ENCODE measurements at places on chromosomes 12 and 14.

GRCh38 chr12:131122631-131123030, 168.9 kb downstream of the ADGRD1 start:
- DNase-seq, result no peak

GRCh38 chr12:108613548-108613947, 15.7 kb upstream of the TMEM119 start:
- DNase-seq, result no peak

DNA sequence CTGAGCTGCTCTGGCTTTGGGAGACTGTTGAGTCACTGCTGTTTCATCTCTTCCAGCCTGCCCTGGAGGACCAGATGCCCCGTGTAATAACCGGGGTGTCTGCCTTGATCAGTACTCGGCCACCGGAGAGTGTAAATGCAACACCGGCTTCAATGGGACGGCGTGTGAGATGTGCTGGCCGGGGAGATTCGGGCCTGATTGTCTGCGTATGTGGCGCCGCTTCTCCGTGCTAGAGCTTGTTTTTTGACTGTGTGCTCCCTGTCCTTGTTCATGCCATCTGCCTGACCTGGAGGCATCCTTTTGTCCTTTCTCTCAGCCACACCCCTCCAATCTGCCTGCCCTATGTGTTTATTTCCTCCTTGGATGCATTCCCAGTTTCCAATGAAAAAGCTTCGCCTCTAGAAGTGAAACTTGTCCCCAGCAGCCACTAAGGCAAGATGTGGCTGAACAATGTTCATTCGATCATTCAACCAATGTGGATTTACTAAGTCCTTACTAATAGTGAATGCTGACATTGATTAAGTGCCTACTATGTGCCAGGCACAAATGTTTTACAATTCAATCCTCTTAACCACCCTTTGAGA, 98.6 kb downstream of the NT5DC3 start:
- no peak for DNase-seq

- no peak for DNase-seq
These were observed 57.9 kb downstream of the PPM1H start for GRCh38 chr12:62876938-62877548.

- no peak for DNase-seq
These were observed 10.8 kb downstream of the C14orf132 start for GRCh38 chr14:96049932-96050331.

DNA sequence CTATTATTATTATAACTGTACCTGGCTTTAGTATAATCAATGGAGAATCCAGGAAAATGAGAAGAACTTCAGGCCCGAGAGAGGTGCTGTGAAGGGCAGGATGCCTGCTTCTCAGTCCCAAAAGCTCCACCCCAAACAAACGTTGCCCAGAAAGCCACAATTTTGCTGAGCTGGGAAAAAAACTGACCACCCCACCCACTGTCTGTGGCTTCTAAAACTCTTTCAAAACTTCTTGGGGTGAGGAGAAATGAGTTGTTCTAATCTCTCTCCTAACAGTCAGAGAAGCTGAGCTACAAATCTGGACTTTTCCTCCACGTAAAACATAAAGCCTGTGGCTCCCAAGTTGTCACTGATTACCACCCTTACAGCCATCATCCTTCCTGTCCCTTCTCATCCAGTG, 13.4 kb downstream of the VDR start:
- no peak for DNase-seq

DNA sequence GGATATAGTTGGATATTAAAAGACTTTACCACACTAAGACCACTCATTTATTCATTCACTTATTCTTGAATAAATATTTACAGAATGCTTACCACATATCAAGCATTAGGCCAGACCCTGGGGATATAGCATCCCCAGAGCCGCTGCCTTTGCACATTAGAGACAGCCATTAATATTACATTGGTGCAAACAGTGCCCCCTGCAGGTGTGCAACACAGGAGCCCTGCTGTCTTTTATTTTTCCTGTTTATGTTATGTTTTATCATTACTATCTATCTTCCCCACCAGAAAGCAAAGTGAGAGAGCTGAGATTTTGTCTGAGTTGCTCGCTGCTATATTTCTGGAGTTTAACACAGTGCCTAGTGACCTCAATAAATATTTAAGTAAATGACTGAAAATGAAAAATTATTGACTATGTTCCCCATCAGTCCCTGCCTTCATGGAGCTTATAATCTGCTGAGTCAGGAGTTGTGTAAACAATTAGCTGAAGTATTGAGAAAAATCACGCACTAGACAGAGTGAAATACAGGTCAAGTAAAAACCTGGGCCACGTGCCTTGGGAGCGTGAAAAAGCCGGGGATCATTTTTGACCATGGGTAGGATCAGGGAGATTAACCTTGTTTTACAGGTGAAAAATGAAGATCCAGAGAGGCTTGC, 301.6 kb downstream of the PCNX1 start:
- no peak for DNase-seq

GRCh38 chr12:2029851-2030250, 22.9 kb upstream of the CACNA1C start:
- no peak for DNase-seq

GRCh38 chr14:105945896-105946295, 419.5 kb downstream of the TMEM121 start:
- DNase-seq, result no peak

GRCh38 chr12:27970401-27971120, 2.0 kb downstream of the PTHLH start:
- DNase-seq, result peak; percentile 38

- peak; percentile 70 for DNase-seq
These were observed at the start of gene ACADS for GRCh38 chr12:120725659-120726509. Gene ACADS (plus strand): TSS chr12:120725826. CDS start chr12:120725886, 60 bp downstream.

DNA sequence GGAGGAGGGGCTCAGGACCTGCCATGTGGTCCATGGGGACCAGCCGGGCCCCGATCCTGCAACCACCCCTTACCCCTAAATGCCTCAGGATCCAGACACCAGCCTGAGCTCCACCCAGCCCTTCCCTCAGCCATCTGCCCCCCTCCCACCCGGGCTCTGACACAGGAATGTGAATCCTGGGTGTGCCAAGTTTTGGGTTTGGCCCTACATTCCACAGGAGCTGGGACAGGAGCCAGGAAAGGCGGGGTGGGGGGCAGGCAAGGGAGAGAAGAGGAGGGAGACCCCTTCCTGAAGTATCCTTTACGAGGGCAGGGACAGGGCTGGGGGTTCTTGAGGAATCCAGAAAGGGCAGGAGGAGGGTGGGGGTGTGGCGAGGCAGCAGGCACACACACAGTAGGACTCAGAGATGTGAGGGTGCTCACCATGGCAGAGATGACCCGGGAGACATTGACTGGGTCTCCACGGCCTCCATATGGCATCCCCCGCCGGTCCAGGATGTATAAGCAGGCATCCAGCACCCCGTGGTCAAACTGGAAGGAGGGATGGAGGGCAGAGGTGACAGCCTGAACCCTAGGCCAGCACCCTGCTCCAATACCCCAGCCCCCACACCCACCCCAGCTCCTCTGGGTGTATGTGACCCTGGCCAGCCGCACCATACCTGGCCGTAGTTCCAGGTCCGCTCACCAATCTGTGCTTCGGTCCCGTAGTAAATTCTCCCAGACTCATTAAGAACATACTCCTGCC, 3.5 kb downstream of the TGM1 start:
- no peak for DNase-seq

- DNase-seq, result no peak
These were observed 5.1 kb downstream of the JPH4 start for GRCh38 chr14:23573384-23574015.

DNA sequence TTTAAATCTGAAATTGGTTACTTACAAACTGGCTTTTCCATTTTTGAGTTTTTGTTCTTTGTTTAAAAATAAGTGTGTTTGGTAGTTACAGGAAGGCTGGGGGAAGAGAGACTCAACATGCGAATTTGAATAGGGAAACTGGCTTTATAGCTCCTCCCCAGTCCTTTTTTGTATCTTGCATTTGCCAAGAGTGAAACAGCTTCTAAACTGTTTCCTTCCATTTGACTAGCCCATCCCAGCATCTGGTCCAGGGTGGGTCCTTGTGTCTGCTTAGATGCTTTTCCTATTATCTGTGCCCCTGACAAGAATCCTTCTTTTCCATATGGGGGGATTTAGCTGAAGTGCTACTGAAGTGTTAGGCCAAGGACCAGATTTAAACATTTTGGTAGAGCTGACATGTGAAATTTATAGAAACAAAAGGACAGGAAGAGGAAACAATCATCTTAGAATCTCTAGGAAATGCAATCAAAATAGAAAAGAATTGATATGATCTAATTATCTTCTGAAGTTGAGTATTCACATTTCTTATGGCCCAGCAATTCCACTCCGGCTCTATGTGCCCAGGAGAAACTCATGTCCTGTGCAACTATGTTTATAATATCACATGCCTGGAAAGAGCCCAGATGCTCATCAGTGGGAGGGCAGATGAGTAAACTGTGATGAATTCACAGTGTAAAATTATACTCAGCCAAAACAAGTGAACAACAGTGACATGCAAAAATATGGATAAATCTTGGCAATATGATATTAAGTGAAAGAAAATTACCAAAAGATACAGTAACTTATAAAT, 7.4 kb downstream of the SMOC1 start:
- DNase-seq, result peak; percentile 87

DNA sequence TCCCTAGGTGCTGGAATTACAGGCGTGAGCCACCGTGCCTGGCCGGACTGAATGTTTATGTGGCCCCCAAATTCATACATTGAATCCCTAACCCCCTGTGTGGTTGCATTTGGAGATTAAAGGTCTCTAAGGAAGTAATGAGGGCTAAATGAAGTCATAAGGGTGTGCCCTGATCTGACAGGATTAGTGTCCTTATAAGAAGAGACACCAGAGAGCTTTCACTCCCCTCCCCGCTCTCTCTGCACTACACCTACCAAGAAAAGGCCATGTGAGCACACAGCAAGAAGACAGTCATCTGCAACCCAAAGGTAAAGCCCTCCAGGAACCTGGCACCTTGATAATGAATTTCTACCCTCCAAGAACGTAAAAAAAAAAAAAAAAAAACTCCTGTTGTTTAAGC, 212.1 kb upstream of the CAND1 start:
- no peak for DNase-seq

GRCh38 chr14:22070119-22070982, 396.7 kb upstream of the OR4E1 start:
- DNase-seq, result peak; percentile 8

DNA sequence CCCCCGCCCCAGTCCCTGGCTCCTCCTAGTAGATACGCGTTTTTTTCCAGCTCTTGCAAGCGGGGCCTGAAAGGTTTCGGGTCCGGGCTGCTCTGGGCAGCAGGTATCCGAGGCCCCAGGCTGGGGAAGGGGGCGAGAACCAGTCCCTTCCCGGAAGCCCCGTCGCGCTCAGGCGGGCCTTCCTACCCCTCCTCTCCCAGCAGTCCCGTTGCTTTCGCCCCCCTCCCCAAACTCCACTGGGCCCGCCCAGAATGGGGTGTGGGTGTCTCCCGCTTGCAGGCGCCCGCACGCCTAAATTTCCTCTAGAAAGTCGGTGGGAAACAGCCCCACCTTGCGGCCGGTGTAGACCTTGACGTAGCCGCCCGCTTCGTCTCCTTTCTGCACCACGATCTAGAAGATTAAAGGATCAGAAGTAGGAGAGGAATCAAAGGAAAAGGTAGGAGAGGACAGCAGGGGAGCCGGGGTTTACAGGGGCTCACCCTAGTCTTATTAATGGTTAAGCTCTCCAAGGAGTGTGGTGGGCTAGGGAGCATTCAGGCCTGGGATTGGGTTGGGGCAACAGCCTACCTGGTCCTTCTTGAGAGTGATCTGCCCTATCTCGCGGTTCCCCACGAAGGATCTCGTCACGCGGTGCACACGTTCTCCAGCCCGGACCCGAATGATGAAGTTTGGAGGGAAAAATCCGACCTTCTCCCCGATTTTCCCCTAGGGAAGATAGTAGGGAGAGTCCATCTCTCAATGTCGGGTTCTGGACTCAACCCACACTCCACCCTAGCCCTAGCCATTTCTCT, 7.3 kb downstream of the STAC3 start:
- peak; percentile 68 for DNase-seq

DNA sequence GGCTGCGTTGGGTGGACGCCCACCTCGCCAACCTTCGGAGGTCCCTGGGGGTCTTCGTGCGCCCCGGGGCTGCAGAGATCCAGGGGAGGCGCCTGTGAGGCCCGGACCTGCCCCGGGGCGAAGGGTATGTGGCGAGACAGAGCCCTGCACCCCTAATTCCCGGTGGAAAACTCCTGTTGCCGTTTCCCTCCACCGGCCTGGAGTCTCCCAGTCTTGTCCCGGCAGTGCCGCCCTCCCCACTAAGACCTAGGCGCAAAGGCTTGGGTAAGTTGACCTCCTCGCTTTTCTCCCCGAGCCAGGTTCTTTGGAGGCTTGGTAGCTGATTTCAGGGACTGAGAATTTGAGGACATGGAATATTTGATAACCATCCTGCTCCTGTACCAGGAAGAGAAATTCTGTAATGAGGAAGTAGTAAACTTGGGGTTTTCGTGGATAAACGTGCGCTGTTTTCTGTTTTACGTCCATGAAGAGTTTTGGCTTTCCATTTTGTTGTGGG, 530 bp downstream of the APAF1 start:
- peak; percentile 13 for DNase-seq

- no peak for DNase-seq
These were observed 40.8 kb downstream of the NDUFA12 start for GRCh38 chr12:94962670-94963069.

- DNase-seq, result no peak
These were observed 99.1 kb upstream of the TMTC1 start for GRCh38 chr12:29882846-29883245.

GRCh38 chr14:32682214-32682613, 256.5 kb upstream of the NPAS3 start:
- DNase-seq, result no peak

GRCh38 chr14:92199763-92200162, 78.0 kb downstream of the CPSF2 start:
- no peak for DNase-seq

DNA sequence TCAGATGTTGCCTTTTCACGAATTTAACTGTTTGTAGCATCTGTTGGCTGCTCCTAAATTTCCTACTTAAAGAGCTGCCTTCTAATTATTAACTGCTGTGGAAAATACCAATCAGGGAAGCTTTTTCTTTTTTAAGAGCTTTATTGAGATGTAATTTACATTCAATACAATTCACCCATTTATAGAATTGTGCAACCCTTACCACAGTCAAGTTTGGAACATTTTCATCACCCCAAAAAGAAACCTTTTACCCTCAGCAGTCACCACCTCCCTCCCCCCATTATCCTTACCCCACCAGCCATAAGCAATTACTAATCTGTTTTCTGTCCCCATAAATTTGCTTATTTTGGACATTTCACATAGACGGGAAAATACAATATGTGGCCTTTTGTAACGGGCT, 1.4 kb downstream of the PCNX4 start:
- peak; percentile 38 for DNase-seq

GRCh38 chr12:52819731-52820510, 6.0 kb upstream of the KRT4 start:
- DNase-seq, result no peak

Measured in fibroblast of mammary gland (primary cell).